ENCODE measurements at places on chromosomes 12 and 14.

- DNase-seq, result no peak
Observed at GRCh38 chr12:11685316-11685715, 35.8 kb downstream of the ETV6 start.

- DNase-seq, result no peak
Observed at GRCh38 chr12:26118308-26118707, 6.5 kb downstream of the BHLHE41 start.

DNA sequence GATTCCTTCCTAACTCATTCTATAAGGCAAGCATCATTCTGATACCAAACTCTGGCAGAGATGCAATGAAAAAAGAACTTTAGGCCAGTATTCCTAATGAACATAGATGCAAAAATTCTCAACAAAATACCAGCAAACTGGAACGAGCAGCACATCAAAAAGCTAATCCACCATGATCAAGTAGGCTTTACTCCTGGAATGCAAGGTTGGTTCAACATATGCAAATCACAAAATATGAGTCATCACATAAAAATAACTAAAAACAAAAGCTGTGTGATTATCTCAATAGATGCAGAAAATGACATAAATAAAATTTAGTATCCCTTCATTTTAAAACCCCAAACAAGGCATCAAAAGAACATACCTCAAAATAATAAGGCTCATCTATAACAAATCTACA lies 98.9 kb downstream of the ACSS3 start:
- no peak for DNase-seq

DNA sequence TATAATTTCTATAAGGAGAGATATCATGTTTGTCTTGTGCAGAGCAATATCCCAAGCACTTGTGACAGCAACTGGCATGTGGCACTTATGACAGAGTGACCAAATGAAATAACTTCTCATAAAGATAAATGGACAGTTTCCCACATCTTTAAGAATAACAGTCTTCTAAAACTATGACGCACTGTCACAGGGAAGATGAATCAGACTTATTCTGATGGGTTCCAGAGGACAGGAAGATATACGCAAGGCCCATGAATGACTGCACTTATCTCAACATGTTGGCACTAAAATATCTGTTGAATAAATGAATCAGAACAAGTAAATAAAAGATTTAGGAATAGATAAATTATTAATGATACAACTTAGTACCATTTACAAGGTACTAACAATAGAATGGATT lies 465.8 kb upstream of the SYT1 start:
- no peak for DNase-seq

GRCh38 chr12:98767248-98767647 lies 122.2 kb downstream of the APAF1 start:
- no peak for DNase-seq

GRCh38 chr12:32423559-32423958 lies 24.2 kb downstream of the FGD4 start:
- DNase-seq, result no peak

- no peak for DNase-seq
Observed at GRCh38 chr12:10067264-10067663, 31.5 kb downstream of the CLEC1A start.

DNA sequence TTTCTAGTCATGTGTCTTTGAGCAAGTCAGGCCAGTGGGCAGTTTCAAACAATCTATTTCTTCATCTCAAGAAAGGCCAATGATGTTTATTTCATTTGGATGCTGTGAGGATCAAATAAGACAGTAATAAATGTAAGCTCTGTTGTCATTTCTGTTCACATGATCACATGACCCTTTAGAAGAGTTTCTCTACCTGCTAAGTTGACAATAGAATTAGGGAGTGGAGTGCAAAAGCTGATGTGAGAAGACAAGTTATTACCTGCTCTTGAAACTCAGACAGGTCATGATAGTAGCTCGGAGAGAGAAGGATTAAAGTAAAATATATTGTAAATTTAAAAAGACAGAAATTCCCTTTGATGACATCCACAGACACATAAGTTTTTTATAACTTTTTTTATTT lies 37.3 kb upstream of the DCN start:
- no peak for DNase-seq

- no peak for DNase-seq
Observed at GRCh38 chr12:54759751-54760150, 94.6 kb upstream of the MUCL1 start.

- no peak for DNase-seq
Observed at GRCh38 chr14:100827101-100828021, 1.4 kb downstream of the MEG3 start.

- DNase-seq, result no peak
Observed at GRCh38 chr12:9925705-9926393, 6.3 kb downstream of the CLEC2A start.

DNA sequence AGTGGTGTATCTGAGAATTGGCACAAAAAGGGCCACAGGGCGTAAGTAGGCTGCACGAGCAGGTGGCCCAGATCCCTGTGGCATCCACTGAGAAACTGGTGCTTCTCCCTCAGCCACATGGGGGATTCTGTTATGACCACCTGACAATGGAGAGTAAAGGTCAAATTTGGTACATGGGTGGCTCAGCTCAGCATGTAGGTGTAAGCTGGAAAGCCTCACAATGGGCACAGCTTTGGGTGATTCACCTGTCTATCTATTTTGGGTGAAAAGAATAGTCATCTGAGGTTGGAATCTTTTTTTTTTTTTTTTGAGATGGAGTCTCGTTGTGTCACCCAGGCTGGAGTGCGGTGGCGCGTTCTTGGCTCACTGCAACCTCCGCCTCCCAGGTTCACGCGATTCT lies 163.4 kb upstream of the TMEM260 start:
- no peak for DNase-seq

- DNase-seq, result no peak
Observed at GRCh38 chr14:105212541-105213300, 31.6 kb upstream of the NUDT14 start.

- no peak for DNase-seq
Observed at GRCh38 chr12:54082397-54082892, 28.8 kb downstream of the HOXC4 start.

GRCh38 chr12:88952562-88952942 lies 372.3 kb upstream of the KITLG start:
- no peak for DNase-seq

DNA sequence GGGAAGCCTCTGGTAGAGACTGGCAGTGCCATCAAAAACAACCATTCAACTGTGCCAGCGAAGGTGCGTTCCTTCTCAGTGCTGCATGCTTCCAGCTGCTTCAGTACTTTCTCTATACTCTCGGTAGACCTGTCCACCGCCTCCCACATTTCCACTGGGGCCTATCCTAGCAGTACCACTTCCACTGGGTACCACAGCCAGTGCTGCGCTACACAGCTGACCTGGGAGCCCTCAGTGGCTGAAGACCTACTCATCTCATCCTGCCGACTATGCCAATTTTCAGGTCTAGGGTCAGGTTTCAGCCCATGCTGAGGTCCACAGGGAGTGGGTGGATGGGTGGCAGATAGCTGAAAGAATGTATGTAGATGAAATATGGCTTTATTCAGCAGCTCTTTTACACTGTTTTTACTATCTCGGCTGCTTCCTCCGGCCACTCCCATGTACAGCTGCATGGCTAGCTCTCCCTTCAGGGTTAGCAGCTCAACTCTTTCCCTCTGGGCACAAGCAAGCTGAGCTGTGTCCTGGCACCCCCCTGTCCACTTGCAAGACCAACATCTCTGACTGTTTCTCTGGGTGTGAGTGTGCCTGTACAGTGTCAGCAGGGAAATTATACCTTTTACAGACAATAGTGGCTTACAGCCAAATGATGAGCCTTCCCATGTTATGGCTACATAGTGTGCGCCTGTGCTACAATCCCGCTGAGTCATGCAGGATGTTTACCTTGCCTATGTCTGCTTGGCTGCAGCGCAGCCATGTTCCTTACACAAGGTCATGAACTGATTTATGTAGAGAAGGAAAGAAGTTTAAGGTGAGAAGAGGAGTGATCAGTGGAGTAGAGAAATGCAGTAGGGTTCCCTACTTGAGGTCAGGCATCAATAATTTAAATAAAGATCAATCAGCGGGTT lies 125.7 kb upstream of the DDHD1 start:
- DNase-seq, result no peak

DNA sequence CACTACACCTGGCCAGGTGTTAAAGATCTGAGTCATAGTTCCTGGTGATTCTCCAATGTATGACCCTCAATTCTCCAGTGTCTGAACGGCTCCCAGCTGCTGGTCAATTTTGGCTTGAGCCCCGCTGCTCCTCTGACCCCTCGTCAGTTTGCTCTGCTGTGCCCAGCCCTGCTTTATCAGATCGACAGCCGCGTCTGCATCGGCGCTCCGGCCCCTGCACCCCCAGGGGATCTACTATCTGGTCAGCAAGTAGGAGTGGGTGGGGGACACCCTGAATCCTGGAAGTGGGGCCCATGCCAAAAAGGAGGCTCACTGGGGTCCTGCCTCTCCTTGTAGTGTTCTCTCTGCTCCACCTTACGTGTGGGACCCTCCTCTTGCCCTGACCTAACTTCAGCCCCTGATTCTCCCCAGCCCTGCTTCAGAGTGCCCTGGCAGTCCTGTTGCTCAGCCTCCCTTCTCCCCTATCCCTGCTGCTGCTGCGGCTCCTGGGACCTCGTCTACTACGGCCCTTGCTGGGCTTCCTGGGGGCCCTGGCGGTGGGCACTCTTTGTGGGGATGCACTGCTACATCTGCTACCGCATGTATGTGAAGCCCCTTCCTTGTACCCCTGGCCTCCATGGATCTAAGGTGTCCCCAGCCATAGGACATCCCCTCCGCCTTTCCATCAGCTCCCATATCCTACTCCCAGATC lies 5.0 kb downstream of the SLC39A5 start:
- DNase-seq, result no peak

Data from caudate nucleus (tissue), 63 donors.